Memory B cell (primary cell): ENCODE measurements at places on chromosomes 6 and 20.

GRCh38 chr20:15900443-15900842 is 672.8 kb downstream of the KIF16B start:
- DNase-seq, result no peak

GRCh38 chr6:36364669-36365479 is 22.6 kb downstream of the ETV7 start:
- peak; percentile 45 for DNase-seq

GRCh38 chr6:136030131-136030530 is 178.6 kb downstream of the PDE7B start:
- no peak for DNase-seq

GRCh38 chr6:132161283-132161682 is 210.1 kb upstream of the CCN2 start:
- no peak for DNase-seq

DNA sequence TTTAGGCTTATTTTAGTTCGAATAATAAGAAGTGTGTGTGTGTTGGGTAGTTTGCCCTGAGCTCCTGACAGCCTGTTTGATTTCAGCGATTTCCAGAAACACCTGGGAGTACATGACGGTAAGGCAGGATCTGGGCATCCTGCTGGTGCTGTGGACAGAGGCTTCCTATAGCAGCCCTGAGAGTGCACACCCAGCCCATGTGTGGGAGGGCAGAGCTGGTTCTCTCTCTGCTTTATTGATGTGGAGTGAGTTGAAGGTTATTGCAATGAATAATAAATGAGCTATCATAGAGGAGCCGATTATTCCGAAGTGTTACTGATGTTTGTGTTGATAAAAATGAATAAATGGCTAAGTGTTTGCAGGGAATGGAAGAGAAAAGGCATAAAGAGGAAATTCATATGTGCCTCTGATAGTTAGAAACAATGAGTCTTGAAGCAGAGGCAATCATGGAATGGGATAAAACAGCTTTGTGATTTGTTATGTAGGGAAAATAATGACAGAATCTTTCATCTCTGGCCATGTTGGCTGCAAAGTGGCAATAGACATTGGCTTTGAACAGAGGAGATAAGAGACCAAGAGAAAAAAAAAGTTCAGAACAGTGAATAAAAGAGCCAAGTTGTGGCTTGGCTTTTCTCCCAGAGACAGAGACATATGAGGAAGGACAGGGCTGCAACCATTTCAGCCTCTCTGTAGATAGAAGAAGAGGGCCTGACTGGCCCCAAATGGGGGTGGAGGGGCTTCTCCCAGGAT is 166.2 kb upstream of the CHD6 start:
- DNase-seq, result no peak

DNA sequence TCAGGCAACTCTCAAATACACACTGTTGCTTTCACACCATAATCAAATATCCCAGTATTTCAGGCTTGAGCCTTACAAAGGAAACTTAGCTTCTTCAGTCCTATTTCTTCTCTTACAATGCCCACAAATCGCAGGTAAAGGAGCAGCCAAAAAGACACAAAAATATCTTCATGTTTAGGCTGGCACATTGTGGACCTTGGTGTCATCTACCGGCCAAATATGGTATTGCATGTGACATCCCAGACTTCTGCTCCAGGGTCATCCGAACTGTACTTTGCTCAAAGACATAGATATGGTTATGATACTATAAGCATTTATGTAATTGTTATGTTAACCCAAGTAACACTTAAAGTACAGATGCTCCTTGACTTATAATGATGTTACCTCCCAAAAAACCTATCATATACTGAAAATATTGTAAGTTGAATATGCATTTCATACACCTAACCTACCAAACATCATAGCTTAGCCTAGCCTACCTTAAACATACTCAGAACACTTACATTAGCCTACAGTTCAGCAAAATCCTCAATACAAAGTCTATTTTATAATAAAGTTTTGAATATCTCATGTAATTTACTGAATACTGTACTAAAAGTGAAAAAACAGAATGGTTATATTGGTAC is 4.6 kb downstream of the OR2H2 start:
- DNase-seq, result peak; percentile 62

DNA sequence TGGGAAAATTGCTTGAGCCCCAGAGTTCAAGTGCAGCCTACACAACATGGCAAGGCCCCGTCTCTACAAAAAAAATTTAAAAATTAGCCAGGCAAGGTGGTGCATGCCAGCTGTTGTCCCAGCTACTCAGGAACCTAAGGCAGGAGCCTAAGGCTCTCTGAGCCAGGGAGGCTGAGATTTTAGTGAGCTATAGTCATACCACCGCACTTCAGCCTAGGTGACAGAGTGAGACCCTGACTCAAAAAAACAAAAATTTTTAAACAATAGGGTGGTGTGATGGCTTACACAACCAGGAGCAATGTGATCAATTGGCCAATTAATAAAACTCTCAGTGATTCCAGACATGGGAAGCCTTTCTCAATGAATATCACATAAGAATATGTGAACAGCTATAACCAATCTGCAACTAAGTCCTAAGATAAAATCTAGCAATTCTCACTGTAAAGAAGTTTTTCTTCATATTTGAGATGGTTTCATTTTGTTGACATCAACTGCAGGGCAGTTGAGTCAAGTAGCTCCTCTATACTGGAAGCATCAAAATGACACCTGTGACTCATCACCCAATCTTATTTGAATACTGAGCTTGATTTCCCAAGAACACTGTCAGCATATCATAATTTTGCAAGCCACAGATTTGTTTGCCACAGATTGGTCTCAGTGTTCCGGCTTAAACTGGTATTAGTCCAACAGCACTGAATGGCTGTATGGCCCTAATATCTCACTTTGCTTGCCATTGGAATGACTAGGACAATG is 169.0 kb upstream of the GJE1 start:
- DNase-seq, result no peak

GRCh38 chr6:14897831-14898230 is 348.0 kb upstream of the JARID2 start:
- no peak for DNase-seq

GRCh38 chr20:57455386-57455785 is 64.2 kb downstream of the RBM38 start:
- DNase-seq, result no peak

- DNase-seq, result no peak
These were observed 36.2 kb upstream of the BAG2 start for GRCh38 chr6:57135885-57136284.

DNA sequence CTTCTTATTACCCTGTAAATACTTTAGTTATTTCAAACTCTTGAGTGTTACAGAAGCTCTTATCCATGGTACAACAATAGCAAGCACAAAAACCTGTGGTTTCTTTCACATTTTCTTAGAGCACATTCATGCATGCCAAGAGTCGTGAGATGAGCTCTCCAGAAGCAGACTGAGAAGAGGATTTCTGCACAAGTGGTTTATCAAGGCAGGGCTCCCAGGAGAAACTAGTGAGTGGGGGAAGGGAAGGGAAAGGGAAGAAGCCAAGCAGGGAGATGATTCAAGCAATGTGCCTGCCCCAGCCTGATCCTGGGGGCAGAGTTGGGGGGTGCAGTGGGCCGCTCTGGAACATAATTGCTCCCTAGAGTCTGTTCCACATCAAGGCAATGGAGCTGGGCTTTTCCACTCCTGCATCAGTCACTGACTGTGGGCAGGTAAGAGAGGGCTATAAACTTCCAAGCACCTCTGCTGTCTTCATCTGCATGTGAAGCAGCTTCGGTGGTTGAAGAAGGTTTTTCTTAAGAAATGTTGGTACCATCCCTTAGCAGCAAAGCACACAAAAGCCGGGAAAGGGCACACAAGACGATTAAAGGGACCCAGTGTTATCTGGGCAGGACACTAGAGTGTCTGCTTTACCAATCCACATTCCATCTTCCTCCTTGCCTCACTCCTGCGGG is 152.1 kb downstream of the PLCB4 start:
- DNase-seq, result no peak

- DNase-seq, result peak; percentile 8
These were observed 1.3 kb downstream of the RNF24 start for GRCh38 chr20:4014031-4014474.
